ENCODE measurements at places on chromosomes 5 and 9.

- DNase-seq = peak; percentile 18
Measured at GRCh38 chr5:7464182-7464581, 68.2 kb downstream of the ADCY2 start.

GRCh38 chr5:93359296-93359959, 221.6 kb downstream of the NR2F1-AS1 start:
- DNase-seq = no peak

DNA sequence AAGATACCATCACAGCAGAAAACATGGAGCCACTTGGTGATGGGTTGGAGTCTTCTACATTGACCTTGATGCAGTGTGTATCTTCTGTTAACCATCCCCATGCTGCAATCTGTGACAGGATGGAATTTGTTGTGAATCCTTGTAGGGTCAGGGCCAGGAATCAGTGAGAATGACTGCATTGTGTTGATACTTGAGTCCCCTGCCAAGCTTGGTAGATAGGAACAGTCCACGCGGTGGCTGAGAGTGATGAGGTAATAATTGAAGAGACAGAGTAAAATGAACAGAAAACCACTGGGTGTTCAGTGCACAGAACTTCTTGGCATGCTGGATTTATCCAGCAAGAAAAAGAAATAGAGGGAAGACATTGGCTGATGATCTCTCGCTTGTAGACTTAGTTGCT, 217.5 kb downstream of the MAN2A1 start:
- DNase-seq = no peak

DNA sequence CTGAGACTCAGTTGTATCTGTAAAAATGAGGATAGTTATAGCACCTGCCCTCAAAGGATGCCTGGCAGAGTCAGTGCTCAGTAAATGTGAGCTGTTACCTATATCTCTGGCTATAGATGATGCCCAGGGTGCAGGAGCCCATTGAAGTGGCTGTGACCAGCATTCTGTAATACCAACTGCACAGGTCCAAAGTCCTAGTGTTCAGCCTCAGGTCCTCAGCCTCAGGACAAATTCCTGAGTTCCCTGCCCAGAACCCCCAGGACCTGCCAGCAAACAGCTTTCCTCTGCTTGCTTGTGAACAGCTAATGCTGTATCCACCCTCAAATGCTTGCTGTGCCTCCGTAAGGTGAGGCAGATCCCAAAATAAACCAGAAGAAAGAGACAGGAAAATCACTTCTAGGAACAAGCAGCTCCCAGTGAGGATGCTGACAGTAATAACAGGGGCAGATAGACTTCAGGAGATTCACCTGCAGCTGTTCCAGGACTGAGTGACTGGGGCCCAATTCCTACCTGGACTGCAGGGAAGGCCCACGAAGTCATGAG, 80.8 kb downstream of the SIL1 start:
- DNase-seq = peak; percentile 26

DNA sequence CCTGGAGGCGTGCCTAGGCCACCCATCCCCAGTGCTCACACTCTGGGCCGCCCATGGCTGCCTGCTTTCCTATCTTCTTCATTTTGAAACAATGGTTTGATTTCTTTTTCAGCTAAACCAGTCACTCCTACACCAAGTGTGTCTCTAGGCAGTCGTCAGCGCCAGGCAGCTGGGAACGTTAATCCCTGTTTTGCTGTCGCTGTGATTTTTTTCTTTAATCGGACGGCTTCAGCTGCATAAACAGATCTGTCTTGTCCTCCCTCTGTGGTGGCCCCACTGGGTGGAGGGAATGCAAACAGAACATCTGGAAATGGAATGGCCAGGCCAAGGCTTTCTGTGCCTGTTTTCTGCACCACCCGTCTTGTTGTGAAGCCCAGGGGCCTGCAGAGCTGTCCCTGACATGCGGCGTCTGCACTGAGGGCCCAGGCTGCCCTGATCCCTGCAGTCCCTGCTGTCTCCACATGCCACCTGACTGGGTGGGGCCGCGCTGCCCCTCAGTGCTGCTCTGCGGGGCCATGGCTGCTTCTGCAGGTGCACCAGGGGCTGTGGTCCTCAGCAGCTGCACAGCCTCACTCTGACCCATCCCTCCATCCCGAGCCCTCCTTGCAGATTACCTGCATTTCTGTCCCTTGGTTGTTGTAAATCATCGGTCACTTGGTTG, 51.5 kb downstream of the WNK2 start:
- DNase-seq = no peak

GRCh38 chr9:38060681-38061080, 8.3 kb downstream of the SHB start:
- no peak for DNase-seq

GRCh38 chr5:135669416-135669815, 90.6 kb upstream of the CXCL14 start:
- DNase-seq = no peak

- no peak for DNase-seq
Measured at GRCh38 chr5:54135042-54135441, 175.3 kb downstream of the ARL15 start.

DNA sequence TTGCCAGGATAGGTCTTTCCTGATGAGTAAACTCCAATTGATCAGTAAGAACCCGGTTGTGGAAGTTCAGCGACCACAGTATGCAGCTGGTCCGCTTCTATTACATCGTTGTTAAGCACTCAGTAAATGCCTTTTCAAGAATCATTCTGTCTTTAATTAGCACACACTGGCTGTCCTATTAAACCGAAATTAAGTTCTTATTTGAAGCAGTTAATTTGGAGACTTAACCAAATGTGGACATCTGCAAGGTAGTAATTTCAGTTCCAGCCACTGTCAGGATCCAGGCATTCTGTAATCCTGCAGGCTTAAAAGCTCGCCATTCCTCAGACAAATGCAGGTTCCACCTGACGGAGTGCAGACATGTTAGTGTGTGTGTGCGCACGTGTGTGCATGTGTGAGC, 254.6 kb downstream of the IRX2 start:
- DNase-seq = no peak

All from Caco-2 (cell line).